DMS79 (cell line): ENCODE measurements at places on chromosomes 11 and 22.

- no peak for DNase-seq
Measured at GRCh38 chr11:35107861-35108260, 31.1 kb upstream of the CD44 start.

DNA sequence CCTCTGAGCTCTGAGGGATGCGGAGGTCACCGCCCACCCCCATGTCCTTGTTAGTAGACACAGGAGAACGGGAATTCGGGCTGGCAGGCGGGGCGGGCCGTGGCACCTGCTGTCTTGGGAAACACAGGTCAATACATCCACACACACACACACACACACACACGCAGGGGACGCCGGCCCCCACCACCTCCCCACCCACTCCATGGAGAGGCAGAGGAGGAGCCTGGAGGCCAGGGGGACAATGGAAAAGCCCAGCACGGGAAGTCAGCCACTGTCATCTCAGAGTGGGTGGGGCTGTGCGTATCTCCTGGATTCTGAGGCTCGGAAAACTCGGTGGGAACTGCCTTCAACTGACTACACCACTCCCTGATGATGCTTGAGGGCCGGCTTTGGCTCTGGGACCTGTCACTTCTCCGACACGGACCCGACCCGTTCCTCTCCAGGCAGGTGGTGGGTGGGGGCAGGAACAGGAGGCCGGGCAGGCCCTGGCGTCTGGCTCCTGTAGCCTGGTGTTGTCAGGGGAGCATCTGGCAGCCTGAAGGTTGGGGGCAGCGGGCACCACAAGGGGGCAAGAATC, 18.5 kb upstream of the TMEM184B start:
- DNase-seq, result no peak

DNA sequence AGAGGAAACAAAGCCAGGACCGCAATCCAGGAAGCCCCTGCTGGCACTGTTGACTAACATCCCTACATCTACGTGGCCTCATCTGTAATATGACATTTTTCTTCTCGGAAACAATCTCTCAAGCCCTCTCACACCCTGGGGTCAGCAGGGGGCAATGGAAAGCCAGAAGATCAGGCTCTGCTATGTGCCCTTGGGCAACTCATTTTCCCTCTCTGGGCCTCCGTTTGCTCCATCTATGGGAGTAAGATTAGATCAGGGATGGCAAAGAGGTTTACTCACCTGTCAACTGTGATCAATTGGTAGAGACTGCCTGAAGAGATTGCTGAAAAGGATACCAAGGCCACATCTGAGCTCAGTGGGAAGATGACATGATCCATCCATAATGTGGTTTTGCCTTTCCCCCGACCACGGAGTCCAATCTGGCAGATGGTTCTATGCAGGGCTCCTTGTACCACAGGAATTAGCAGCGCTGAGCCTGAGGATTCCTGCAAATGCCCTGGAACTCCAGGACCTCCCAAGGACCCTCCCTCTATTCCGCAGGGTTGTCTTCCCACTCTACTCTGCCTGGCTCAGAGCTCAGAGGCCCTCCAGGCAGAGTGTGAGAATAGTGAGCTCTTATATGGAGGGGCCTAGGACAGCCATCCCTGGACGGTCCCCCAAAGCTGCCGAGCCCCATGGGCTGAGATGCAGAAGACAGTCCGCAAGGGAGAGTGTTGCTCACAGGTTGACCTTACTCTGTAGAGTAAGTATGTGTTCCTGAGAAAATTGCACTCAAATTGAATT, 66.1 kb downstream of the CHST1 start:
- DNase-seq, result no peak

DNA sequence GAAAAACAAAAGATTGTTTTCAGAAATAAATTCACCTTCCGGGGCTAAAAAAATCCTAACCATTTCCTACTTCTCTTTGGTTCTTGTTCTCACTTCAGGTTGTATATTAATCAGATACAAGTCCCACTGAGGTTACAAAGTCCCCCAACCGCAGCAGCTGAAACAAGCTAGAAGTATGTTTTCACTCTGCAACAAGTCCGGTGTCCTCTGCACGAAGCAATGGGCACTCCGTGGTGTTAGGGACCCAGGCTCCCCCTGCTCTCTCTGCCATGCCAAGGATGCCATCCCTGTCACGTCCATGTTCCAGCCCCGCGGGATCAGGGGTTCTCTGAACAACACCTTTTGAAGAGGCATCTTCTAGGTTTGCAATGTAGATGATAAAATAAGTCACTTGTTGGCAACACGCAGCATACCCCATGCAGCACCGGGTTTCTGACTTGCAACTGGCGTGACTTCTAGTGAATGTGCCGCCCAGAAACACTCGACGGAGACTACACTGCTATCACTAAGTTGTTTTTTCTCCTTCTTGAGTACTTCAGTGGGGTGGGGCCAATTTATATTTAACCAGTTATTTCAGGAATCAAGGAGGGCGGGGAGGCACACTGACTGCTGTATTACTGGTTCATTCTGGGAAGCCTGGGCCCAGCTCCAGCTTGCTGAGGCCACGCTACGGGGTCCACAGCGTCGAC, 25.4 kb upstream of the GSTP1 start:
- DNase-seq, result no peak

- no peak for DNase-seq
Measured at GRCh38 chr22:19779011-19779421, 18.4 kb downstream of the TBX1 start.

GRCh38 chr11:117959438-117960149, 26.6 kb upstream of the IL10RA start:
- DNase-seq, result no peak

DNA sequence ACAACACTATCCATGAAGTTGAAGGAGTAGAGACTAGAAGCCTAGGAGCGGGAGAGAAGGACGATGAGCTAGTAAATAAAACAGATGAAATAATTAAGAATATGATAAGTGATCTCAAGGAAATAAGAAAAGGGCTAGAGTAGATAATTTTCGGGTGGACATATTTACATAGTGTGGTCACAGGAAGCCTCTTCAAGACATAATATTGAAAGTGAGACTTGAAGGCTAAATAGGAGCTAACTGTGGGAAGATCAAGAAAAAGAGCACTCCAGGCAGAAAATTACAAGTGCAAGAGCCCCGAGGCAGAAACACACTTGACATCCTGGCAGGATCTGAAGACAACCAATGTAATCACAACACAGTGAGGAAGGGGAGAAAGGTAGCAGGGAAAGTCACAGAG, 11.9 kb upstream of the PPFIBP2 start:
- DNase-seq, result peak; percentile 28

DNA sequence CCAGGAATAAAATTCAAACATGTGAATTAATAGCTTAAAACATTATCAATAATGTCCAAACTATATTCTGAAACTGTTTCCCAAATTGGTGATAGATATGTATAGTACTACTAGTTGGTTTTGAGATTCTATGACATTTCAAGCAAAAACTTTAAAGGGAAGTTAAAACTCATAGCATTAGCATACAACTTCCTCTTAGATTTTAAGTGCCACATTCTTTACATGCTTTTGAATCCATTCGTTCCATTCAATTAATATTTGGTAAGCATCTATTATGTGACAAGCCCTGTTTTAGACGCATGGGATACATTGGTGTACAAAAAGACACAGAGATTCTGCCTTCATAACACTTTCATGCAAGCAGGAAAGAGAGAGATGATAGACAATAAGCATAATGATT, 8.9 kb downstream of the PATL1 start:
- no peak for DNase-seq

GRCh38 chr11:119087123-119087522, 2.4 kb downstream of the HMBS start:
- no peak for DNase-seq

- DNase-seq, result no peak
Measured at GRCh38 chr11:9527481-9528135, 45.9 kb upstream of the WEE1 start.

DNA sequence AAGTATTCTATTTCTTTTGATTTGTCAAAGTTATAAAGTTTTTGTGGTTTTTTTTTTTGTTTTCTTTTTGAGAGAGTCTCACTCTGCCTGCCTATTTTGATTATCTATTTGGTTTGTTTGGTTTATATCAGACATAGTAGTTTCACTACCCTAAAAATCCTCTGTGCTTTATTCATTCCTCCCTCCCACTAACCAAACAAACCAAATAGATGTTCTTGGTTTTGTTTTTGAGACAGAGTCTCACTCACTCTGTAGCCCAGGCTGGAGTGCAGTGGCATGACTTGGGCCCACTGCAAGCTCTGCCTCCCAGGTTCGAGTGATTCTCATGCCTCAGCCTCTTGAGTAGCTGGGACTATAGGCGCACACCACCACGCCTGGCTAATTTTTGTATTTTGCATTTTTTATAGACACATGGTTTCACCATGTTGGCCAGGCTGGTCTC, 67.9 kb downstream of the ENTHD1 start:
- DNase-seq, result no peak

DNA sequence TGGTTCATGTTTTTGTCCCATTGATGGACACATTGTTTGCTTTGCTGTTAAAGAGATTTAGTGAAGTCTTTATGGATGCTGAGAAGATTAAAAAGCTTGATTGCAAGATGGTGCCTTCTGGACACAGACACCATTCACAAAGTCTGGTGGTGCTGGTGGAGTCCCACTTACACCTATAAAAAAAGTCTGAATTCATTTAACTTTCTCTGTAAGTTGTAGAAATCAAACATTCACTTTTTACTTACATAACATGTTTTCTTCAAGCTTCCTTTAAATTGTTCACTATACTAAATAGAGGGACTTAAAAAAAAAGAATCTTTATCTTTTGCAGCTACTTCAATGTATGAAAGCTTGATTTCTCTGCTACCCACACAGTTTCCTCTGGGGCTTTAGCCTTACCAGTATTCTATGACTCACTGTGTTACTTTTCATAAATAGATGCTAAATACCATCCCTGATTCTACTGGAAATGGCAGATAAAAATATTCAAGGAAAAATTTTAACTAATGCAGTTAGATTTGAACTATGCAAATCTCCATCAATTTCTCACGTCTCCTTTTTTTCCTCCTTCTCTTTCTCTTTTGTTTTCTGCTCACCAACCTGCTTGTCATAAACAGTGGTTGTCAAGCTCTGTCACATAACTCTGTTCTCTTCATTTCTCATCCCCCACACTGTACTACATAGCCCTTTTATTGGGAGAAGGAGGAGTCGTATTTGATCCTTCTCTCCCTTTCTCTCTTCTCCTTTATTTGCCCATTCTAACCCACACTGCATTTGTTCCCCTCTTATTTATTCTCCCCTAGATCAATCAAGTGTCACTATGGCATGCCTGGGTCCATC, 89.7 kb downstream of the FAM76B start:
- no peak for DNase-seq

GRCh38 chr11:8250981-8251615, 12.6 kb downstream of the LMO1 start:
- no peak for DNase-seq

DNA sequence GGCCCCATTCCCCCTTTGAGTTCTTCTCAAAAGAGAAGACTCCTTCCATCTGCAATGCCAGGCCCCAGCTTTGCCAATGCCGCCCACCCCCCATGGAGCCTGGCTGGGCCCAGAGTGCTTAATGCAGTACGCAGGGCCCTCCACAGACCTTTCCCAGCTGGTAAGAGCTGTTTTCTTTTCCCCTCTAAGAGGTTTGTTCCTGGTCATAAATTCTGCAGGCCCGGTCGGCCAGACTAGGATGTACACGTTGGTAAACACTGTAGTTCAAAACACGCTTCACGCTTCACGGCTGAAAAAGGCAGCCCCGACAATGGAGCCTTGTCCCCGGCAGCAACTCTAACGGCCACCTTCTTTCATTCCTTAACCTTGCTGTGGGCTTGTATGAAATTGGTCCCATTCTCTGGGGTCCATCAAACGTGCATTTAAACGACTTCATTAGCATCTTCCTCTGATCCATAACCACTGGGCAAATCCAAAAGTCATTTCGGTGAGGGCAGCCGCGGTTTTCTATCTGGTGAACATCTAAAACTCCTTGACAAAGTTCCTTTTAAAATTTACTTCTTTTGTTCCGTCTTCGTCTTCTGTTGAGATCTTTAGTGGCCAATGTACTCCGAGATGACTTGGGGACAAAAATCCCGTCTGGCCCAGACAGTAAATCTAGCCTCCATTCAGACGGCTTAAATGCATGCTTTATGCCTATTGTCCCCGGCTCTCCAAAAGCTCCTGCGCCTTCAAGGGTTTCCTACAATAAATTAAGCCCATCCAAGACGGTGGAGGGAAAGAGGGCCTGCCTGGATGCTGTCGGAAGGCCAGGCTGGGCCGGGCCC, 60.0 kb upstream of the MYEOV start:
- DNase-seq, result no peak

- no peak for DNase-seq
Measured at GRCh38 chr22:45064313-45065278, 54.8 kb upstream of the PHF21B start.

DNA sequence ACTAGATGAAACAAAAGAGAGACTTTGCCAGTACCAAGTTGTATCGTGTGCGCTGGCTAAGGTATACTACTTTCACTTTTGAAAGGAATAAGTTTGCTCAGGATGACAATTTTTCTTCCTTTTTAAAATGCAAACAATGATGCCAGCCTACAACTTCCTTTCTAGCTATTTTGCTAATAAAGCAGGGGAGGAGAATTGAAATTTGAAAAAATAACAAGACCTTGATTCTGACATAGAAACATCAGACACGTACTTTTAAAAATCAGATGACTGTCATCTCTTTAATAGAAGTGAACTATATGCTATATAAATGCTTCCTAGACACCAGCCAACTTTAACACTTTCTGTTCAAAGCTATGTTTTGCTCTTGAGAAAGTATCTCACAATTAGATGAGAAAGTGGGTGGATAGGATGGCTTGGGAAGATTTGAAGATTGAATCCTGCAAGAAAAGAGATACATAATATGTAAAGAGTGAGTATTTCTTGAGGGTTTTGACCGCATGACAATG, 41.7 kb upstream of the BLID start:
- DNase-seq, result no peak

DNA sequence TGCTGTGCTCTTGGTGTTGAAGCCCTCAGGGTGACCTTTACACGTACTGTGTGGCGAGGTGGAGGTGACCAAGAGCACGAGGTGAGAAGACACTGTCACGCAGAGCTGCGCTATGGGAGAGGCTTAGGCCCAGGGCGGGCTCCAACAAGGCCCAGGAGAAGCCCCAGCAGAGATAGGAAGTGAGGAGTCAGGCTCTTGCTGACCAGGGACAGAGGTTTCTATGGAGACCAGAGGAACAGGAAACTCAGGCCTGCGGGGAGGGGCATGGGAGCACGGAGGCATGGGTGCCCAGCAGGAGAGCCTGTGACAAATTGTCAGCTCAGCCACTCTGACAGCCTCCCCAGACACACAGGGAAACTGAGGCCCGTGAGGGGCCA, 15.8 kb downstream of the DGKZ start:
- DNase-seq, result no peak
